NCI-H1105 (cell line): ENCODE measurements at places on chromosomes 5 and 9.
A peak's percentile ranks its signal among the peaks of the same experiment; 100 is the strongest.

- DNase-seq: no peak
These were observed 435.9 kb upstream of the MPDZ start for GRCh38 chr9:13715430-13715829.

DNA sequence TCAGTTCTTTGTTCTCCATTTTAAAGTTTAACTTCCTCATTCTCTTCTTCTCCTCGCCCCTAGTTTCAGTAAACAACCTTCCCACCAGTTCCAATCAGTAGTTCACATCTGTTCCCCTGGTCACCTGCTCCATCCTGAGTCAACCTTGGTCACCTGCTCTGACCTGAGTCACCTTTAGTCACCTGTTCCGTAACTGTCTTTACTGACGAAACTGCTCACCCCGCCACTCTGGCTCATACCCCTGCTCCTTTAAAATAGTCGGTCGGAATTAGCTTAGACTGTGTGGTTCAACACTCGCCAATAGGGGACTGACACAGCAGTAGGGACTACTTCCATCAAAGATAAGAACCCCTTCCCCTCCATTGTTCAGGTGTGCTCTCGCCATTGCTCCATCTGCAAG is 76.3 kb upstream of the GPBP1 start:
- no peak for DNase-seq

GRCh38 chr9:109047259-109047658 is 34.0 kb upstream of the CTNNAL1 start:
- DNase-seq: no peak

DNA sequence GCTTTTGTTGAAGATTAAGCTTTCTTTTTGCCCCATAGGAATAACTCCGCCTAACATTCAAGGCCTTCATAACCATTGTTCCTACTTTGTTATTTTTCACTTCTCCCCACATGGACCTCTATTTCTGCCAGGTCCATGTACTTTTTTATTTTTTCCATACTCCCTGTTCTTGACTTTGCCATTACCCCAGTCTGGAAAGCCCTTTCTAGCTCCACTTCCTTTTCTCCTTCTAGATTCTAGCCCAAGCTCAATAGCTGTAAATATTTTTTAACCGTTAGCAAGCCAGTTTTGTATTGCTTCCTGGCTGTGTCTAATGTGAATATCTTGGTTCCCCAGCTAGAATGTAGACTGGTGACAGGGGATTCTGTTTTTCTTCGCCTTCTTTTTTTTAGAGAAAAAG is 26.1 kb downstream of the NCBP1 start:
- no peak for DNase-seq

DNA sequence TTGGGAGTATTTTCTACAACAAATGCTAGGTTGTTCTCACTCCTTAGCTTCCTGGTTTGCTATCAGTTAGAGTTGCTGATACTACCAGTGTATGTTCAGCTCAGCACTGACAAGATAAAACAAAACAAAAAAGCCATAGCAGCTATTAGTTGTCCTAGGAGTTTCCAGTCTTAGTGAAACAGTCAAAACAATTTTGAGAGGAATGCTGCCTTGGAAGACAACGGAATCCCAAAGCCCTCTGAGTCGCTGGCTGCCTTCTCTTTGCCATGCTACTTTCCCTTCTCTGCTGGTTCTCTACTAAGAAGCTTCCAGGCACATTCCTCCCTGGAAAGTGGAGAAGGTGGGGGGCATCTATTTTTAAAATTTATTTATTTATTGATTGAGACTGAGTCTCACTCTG is 5.4 kb upstream of the CREBRF start:
- DNase-seq: no peak

DNA sequence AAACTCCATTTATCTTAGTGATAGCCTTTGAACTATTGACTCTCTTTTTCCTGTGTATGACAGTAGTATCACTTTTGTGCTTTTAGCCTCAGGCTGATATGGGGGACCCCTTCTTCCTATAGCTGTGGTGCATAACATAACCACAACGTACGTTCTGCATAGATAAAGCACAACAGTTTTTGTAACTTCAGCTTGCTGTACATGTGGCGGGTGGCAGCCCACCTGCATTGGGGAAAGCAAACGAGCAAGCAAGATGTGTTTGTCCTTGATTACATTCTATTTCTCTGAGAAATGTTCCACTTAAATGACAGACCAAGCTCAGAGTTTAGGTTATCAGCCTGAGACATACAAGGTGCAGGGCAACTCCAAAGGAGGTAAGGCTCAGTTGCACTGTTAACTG is 309.4 kb downstream of the KDM4C start:
- no peak for DNase-seq

DNA sequence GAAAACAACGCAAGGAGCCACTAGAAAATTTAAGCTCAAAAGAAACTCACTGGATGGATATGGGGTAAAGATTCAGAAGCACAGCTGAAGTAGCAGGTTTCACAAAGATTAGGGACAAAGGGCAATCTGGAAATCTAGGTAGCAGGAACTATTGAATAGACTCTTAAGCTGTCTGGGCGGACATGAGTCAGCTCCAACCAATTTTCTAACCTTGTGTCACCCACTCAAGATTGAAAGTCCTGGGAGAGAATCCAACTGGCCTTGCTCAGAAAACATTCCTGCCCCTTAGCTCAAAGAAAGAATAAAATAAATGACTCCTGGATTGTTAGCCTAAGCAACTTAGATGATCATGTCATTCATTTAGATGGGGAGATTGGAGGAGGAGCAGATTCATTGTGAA is 69.2 kb downstream of the STK32A start:
- DNase-seq: no peak

GRCh38 chr5:34684281-34684979 is 28.3 kb downstream of the RAI14 start:
- peak; percentile 84 for DNase-seq

GRCh38 chr9:84659773-84660172 is 9.8 kb upstream of the NTRK2 start:
- DNase-seq: no peak

- DNase-seq: peak; percentile 47
These were observed 3.5 kb upstream of the PDLIM7 start for GRCh38 chr5:177500685-177501522.

DNA sequence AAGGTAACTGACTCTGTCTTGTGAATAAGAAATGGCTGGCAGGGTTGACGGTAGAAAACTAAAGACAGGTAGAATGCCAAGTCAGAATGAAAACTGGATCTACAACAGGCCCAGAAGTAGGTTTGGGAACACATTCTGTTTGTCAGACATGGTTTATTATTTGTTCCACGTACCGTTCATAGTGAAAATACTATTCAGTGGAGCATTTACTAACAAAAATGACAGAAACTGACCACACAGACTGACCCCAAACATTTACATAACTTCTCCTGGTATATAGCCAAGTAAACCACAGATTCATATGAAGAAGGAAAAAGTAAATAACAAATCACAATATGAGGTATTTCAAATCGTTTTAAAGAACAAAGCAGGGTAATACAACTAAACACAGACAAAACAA is 73.7 kb downstream of the SLC38A9 start:
- no peak for DNase-seq

- DNase-seq: no peak
These were observed 17.7 kb upstream of the ANGPTL2 start for GRCh38 chr9:127140181-127140580.

DNA sequence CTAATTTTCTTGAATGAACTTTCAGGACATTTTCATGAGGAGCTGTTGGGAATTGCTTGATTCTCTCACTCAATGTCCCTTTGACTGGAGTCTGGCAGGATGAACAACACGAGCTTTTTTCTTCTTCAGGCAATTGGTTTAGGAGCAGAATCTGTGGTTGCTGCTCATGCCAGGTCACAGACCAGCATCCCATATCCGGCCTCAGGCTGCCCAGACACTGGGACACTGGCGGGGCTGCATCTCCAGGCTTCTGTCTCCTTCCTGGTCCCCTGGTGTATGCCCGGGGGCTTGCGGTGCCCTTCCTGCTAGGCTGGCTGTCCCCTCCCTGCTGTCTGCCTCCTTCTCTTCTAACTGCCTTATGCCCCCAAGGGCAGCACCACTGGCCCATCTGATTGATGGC is 311.5 kb upstream of the DAP start:
- DNase-seq: no peak

DNA sequence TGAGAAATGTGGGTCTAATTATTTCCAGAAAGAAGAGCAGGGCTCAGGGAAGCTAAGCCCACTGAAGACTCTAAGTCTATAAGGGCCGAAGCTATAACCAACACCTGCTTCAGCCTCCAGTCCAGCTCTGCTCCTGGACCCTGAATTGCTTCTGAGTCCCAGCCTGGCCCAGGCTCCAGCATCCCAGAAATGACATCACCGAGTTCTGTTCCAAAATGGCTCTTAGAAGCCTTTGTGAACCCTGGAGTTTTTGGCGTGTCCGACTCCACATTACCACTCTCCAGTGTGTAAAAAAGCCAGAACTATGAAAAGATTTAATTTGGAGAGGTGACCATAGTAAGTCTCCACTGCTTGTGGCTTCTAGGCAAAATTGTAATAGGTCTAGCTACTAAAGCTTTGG is 289.9 kb downstream of the SLIT3 start:
- DNase-seq: no peak

DNA sequence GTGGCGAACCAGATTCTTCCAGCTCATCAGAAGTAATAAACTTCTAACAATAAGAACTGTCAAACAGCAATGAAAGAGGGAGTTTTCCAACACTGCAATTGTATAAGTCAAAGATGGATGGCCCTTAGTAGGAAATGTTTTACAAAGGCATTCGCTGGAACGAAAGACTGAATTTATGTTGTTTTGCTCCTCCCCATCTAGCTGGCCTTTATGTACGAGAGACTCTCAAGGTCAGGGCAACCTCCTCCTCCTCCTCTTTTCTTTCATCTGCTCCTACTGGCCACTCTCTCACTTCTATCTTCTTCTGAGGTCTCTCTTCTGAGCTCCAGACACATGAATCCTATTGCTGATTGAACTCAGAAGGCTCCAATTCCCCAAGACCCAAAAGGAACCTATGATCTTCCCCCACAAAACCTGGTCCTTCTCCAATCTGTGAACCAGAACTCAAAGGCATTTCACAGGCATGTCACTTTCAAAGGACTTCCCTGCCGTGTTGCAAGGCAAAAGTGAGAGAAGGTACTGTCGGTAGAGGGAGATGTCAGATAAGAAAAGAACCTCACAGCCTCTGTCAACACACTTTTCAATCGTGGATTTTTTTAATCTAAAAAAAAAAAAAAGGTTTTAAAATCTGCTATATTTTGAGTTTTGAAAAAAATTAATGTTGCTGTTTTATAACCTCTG is 28.5 kb upstream of the PUM3 start:
- no peak for DNase-seq

DNA sequence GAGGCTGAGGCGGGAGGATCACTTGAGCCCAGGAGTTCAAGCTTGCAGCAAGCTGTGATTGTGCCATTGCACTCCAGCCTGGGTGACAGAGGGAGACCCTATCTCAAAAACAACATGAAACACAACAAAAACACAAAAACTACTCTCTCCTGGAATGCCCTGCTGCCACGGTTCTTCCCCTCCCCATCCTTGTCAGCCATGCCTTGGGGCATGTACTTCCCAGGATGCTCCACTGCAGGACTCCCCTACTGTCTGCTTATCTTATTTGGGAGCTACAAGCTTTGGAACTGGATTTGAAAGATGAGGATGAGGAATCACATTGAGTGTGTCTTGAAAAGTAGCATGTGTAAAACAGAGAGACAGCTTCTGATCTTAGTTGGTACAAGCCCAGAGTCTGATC is 40.1 kb upstream of the KIAA1958 start:
- DNase-seq: no peak

DNA sequence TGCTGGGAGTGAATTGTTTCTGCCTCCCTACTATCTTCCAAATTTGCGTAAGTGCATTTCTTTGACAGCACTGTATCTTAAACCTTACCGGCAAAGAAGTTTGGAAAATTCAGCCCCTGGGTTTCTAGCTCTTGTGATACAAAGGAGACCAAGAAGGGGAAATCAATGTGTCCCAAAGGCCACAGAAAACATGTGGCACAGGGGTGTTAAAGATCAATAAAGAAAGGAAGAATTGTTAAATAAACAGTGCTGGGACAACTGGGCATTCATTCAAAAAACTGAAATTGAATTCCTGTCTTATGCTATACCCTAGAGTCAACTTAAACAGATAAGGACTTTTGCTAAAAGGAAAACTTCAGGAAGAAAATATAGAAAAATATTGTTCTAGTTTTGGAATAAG is 328.1 kb downstream of the MAN2A1 start:
- DNase-seq: no peak

DNA sequence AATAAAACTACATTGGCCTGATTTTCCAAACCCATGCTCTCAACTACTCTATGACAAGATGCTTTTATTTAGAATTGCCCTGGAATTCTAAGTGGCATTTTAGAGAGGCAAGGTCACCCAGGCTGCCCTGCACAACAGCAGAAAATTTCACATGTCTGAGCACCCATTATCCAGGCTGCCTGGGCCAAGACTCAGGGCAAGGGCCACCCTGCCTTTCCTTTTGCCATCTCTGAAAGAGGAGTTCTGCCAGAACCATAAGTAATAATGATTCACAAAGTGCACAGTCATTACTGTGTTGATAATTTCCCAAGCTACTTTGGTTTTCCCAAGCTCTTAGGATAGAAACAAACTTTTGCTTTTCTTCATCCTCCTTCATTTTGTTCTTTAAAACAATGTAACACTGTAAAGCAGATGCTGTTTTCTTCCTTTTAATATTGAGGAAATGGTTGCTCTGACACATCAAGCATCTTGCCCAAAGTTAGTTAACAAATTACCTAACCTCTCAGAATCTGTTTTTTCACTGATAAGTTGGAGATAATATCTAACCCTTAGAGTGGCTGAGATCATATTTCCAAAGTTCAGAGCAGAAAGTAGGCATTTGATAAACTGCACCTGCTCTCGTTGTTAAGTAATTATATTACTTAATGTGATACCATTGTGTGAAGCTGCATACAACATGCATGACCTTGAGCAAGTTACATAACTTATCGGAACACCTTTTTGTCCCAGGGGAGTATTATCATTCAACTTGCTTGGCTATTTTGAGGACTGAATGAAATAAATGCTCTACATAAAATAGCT is 325.6 kb downstream of the PRELID2 start:
- DNase-seq: peak; percentile 9

DNA sequence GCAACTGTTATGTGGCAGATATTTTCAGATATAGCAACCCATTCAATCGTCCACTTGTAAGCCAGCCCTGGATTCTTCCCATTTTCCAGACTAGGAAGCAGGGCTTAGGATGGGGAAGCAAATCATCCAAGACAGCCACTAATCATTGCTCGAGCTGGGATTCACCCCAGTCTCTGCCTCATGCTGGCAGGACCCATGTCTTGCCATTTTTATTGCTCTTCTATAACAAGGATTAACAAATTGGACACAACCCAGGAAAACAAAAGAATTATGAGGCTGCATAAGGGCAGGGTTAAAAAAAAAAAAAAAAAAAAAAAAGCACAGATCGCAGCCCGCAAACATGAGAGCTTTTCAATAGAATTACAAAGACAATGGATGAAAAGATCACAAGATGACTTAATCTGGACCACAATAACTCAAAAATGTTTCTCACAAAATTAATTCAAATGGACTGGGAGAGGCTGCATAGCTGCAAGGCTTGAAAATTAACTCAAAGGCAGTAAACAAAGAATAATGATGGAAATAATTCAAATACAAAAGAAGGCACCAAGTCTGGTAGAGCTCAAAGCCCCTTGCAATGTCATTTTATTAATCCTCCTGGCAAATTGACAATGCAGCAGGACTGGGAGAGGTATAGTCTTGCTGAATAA is 40.7 kb downstream of the ASTN2 start:
- no peak for DNase-seq
